Stimulated activated CD4-positive, alpha-beta T cell treated with anti-CD3 and anti-CD28 coated beads, Interleukin-2, amount 100 ng/mL, for 24 hours (primary cell): ENCODE measurements at places on chromosomes 7 and 10.

DNA sequence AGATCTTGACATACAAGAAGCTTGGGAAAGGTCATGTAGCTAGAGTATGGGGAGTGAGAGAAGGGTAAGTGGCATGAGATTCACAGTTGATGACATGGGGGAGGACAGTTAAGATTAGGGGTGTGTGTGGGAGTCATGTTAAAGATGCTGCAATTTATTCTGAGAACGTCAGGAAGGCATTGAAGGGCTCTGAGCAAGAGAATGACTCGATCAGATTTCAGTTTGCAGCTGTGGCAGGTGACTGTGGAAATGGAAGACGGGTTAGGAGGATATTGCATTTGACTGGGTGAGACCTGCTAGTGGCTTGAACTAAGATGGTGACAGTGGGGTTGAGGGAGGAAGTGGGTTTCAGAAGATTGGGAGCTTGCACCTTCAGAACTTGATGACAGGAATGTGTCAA, 5.6 kb downstream of the CDC123 start:
- DNase-seq: no peak

GRCh38 chr10:59872892-59873463, 33.4 kb downstream of the CCDC6 start:
- DNase-seq: no peak

DNA sequence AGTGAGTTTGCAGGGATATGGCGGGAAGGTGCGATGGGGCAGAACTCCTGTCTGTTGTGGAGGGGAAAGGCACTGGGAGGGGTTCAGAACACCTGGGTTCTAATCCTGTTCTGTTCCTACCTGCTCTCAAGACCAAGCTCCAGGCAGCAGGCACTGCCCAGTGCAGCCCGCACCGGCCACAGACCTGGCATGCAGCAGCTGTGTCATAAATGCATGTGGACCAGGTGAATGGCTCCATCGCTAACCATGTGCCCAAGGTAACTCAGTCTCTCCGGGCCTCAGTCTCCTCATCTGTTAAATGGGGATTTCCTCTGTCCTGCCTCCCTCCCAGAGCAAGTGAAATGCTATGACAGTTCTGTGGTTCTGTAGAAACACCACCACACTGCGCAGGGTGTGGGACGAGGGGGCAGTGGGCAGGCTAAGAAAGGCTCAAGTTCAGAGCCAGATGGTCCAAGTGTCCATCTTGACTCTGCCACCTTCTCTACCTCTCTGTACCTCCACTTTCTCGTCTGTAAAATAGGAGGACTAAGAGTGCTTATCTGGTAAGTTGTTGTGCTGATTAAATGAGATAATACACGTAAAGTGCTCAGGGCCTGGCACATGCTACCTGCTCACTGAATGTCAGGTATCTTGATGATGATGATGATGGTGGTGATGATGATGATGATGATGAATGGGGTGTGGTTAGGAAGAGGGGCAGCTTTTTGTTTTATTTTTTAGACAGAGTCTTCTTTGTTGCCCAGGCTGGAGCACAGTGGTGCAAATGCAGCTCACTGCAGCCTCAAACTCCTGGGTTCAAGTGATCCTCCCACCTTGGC, 22.9 kb downstream of the ATP6V1F start:
- DNase-seq: no peak

DNA sequence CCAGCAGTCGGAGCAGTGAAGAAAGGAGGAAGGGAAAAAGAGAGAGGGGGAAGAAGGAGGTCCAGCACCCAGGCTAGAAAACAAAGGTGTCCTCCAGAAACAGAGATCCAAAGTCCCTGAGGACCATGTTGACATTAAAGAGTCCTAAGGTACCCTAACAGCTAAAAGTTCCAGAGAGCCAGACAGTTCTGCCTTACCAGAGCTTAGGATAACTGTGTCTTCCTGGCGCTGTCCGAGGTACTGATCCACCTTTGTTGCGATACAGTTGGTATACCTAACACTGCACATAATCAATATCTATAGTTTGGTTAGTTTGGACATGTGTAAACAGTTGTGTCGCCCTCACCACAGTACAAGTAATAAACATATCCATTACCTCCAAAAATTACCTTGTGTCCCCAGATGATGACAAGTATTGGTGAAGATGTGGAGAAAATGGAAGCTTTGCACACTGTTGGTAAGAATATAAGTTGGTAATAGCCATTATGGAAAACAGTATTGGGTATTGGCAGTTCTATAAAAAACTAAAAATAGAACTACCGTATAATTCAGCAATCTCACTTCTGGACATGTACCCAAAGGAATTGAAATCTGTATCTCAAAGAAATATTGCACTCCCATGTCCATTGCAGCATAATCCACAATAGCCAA, 59.8 kb downstream of the GRID1 start:
- DNase-seq: no peak

GRCh38 chr7:23468526-23469149, 1.7 kb downstream of the IGF2BP3 start:
- peak; percentile 24 for DNase-seq

GRCh38 chr10:85645926-85646711, 720.5 kb downstream of the GRID1 start:
- DNase-seq: no peak

GRCh38 chr10:50991456-50992355, 82.6 kb upstream of the PRKG1 start:
- no peak for DNase-seq

GRCh38 chr7:152565731-152566130, 110.2 kb downstream of the XRCC2 start:
- DNase-seq: no peak

DNA sequence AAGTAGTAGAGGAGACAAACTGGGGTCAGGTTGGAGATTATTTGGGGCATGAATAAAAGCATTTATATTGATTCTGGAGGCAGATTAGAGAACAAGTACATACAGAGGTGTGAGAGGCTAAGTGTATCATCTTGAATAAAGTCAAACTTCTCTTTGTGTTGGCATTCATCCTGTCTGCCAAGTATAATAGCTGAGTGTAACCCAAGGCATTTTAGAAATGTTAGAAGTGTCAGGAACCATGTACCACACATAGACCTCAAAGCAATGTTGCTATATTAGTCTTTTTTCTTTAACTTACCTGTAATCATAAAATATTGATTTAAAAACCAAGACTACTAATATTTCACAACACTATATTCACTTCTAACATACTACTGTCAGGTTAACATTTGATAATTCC, 56.2 kb upstream of the LRRTM3 start:
- no peak for DNase-seq

GRCh38 chr7:42688056-42688371, 223.9 kb downstream of the C7orf25 start:
- no peak for DNase-seq

DNA sequence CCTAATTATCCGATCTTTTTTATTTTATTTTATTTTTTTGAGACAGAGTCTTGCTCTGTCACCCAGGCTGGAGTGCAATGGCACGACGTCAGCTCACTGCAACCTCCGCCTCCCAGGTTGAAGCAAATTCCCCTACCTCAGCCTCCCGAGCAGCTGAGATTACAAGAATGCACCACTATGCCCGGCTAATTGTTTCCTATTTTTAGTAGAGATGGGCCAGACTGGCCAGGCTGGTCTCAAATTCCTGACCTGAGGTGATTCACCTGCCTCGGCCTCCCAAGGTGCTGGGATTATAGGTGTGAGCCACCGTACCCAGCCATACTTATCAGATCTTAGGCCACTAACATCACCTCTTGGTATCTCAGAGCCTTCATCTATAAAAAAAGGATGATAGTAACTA, 4.9 kb downstream of the SLC25A13 start:
- no peak for DNase-seq

GRCh38 chr7:155261031-155261985, 36.4 kb upstream of the INSIG1 start:
- no peak for DNase-seq

DNA sequence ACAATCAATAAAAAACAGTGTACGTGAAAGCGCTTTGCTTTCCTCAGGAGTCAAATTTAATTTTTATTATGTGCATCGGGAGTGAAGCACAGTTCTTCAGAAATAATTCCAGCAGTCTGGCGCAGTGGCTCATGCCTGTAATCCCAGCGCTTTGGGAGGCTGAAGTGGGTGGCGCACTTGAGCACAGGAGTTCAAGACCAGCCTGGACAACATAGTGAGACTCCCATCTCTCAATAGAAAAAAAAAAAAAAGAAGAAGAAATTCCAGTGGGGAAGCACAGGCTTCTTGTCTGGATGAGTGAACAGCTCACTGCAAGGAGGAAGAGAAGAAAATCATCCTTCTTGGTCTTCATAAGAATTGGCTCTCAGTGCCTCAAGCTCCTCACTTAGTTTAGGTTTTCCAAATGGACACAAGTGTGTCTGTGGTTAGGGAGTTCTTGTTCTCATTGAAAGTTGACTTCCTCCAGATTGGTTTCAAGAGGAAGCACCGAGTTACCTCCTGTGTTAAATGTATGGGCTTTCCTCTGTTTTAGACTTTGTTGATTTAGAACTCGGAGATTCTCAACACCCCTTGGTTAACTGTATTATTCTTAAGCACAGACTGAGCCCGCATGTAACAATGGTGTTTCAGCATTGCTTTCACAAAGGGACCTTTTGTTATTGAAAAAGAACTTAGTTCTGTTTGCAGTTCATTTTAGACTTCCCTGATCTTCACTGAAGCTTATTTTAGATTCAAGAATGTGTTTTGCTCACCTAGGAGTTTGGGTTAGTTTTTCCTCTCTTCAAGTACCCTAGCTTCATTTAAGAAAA, 28.0 kb downstream of the LMTK2 start:
- no peak for DNase-seq

DNA sequence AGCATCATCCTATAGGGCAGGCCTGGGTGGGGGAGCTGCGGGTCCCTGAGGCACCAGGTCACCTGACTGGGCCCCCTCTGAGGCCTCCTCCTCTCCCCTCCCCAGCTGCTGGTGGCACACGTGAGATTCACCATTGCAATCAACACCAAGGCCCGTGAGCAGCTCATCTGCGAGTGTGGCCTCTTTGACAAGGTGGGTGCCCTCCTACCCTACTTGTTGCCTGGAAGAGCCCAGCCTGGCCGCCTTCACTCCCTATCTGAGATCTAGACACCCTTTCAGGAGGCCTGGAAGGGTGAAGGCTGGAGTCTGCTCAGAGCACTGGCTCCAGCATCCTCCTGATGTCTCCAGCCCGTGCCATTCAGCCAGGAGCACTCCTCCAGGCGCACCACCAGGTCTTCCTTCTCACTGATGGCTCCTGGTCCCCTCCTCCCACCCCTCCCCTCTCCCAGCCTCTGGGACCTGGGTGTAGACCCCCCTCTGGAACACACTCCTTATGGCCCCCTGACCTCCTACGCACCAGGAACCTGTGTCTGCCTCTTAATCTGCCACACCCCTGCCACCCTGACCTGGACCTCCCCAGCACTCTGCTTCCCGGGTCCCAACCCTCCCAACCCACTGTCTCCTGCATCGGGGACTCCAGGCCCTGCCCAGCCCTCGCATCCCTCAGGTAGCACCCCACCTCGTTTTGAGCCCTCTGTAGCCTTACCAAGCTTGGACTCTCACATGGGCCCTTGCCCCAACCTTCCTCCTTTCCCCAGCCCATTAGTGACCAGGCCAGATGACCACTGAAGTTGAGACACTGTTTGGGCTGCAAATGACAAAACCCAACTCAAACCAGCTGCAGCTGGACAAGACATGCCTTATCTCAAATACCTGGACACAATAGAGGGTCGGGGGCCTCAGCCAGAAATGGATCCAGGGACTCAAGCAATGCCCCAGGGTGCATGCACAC, 67.5 kb downstream of the ALOX5 start:
- no peak for DNase-seq

GRCh38 chr7:38398725-38399321, 125.4 kb upstream of the TARP start:
- peak; percentile 63 for DNase-seq

- DNase-seq: no peak
Measured at GRCh38 chr10:127012769-127013152, 107.5 kb downstream of the DOCK1 start.

DNA sequence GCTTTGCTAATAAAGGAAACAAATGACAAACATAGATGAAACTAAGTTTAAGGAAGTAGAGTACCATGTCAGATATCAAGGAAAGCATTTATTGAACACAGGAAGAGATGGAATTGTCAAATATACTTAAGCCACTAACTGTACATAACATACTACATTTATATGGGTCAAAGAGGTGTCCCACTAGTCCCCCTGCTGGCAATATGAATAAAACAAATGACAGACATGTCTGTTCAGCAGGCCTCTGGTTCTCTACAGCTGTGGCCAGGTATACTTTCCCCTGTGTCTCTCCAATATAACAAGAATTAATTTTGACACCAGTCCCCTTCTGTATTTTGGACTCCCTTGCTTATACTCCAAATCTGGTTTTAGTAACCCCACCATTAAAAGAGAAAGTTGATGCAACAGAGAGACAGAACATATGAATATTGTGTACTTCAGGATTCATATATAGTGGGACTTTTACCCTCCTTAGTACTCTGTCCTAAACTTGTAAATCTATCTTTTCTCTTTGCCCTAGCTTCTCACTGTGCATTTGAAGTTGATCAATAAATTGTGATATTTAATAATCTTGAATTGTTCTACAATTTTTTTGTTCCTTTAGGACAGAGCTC, 42.9 kb downstream of the CD36 start:
- no peak for DNase-seq

DNA sequence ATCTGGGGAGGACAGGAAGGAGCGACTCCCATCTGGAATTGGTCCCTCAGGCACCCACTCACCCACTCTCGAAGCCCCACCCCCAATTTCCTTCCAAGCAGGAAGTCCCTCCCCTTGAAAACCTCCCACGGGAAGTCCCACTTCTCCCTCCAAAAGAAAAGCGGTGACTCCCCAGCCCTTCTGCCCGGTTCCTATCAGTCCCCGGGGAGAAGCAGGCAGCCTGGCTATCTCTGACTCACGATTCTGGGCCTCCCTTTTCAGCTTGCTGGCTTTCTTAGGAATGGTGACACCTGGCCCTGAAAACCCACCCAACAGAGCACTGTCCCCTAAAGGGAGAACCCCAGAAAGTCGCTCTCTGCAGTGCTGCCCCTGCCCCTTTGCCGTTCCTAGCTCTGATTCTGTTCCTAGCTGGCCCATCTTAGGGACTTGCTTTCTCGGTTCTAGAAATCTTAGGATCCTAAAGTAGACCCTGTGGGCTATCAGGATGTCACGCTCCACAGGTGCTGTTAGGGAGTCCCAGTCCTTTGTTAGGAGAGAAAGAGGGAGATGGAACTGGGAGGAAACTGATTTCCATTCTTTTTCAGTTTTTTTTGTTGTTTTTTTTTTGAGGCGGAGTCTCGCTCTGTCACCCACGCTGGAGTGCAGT, 6.0 kb downstream of the TSC22D4 start:
- no peak for DNase-seq

- no peak for DNase-seq
Measured at GRCh38 chr7:158329686-158330085, 257.9 kb downstream of the PTPRN2 start.

- peak; percentile 63 for DNase-seq
Measured at GRCh38 chr10:71735709-71736569, 16.4 kb upstream of the C10orf105 start.

GRCh38 chr7:100540073-100540723, 1.2 kb downstream of the AGFG2 start:
- DNase-seq: no peak
